ENCODE measurements at places on chromosomes 11 and 22.

GRCh38 chr11:62001450-62002191 is 34.2 kb upstream of the FTH1 start:
- peak; percentile 66 for DNase-seq

DNA sequence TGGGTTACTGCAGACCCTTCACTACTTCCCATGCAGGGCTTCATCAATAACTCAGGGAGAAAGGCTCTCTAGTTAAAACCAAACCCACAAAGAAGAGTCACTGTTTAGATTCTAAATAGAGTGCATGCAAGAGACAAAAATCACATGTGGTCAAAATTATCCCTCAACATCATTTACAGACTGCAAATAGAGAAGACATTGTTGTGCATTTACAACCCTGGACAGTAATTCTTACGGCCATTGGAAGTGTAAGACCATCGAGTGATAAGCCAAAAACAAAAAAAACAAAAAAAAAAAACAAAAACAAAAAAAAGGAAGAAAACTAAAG is 93.4 kb downstream of the RASSF10 start:
- no peak for DNase-seq

DNA sequence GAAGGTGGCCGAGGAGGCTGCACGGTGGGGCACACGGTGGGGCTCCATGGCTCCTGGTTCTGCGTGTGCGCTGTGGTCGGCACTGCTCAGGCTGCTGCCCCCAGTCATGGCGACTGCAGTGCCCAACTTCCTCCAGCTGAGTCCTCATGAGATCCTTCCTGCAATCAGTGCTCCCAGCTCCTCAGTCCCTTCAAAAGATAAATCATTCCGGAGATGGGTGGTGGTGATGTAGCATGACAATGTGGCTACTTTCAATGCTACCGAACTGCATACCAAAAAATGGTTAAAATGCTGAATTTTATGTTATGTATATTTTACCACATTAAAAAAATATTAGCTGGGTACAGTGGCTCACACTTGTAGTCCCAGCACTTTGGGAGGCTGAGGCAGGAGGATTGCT is 14.1 kb upstream of the VPREB1 start:
- no peak for DNase-seq

DNA sequence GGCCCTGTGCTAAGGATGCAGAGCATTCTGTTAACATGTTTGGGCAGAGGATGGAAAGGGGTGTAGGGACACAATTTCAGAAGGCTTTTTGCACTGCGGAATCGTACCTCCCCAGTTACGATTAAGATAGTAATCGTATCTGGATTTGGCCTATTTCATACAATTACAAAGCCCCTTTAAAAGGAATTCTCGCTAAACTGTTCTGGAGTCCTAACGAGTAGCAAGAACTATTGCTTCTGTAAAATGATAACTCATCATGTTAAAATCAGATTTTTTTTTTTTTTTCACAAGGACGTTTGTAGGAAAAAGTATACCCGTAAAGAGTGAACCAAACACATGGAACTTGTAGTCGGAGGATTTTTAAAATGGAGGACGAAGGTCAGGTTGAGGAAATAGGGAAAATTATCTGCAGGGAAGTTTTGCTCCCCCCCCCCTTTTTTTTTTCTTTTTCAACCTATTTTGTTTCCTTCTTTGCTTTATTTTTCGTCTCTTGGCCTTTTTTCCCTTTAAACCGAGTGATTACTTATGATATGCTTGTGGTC is 934 bp downstream of the HSD17B12 start:
- DNase-seq, result no peak

DNA sequence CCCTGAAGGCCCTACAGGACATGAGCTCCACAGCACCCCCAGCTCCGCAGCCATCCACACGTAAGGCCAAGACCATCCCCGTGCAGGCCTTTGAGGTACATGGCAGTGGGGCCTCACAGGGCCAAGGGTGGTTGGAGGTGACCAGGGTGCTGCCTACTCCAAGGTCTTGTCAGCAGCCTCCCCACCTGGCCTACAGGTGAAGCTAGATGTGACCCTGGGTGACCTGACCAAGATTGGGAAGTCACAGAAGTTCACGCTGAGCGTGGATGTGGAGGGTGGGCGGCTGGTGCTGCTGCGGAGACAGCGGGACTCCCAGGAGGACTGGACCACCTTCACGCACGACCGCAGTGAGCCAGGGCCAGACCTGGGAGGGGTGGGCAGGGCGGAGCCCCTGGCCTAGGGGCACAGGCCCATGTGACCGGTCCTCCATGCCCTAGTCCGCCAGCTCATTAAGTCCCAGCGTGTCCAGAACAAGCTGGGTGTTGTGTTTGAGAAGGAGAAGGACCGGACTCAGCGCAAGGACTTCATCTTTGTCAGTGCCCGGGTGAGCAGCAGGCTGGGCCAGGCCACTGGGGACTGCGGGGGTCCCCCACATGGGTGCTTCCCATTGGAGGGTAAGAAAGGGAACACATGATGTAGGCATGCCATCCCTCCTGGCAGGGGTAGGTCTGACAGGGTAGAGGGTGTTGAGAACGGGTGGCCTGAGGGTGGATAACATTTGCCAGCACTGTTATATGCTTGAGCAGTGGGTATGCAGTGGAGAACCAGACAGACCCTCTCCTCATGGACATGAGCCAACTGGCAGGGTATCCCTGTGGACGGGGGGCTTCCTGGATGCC is 5.6 kb downstream of the INPPL1 start:
- DNase-seq, result peak; percentile 54

DNA sequence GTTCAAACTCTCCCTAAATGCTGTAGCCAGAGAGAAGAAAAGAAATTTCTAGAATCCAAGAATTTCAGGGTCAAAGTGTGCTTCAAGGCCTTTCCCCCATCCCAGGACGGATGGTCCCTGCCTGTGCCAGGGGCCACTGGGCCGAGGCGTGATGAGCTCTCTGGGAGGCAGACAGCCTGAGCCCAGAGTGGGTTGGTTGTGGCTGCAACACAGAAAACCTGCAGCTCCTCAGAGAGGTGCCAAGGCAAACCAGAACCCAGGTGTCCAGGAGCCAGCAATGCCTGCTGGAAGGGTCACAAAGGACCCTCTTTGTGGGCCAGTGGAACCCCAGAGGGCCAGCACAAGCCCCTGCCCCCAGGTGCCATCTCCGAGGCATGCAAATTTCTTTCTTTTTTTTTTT is 2.6 kb upstream of the APOL6 start:
- DNase-seq, result no peak

GRCh38 chr11:104343578-104343977 is 179.6 kb upstream of the PDGFD start:
- DNase-seq, result no peak

DNA sequence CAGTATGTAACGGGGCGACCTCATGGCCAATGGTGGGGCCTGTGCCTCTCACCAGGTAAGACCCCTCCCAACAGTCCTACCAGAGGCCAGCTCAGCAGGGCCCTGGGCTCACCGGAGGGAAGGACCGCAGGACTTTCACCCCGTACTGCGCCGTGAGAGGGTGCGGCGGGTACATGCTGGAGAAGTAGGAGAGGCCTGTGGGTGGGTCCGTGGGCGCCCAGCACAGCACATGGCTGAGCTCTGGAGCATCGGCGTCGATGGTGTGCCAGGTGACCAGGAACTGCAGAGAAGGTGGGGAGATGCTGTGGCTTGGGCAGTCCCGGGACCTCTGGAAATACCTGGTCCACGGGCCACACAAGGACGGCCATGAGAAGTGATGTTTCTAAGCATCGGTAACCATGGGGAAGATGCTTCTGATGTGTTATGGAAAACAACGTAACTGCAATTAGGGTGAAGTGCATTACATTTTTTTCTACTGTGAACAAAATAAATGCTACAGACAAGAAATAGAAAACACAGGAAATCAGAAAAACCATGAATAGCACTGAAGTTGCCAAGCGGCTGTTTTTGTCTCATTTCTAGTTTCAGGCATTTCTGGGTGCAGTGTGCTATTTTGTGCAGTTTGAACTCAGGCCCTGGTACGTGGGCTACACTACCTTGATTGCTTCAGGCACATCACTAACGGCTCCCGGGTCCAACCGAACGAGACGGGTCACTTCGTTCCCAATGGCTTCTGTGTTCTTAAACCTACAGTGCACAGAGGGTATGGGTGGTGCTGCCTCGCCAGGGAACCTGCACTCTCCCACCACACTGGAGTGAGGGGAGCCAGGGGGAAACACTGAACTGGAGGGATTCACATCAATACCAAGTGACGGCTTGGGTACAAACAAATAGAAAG is 46.5 kb upstream of the SERPIND1 start:
- DNase-seq, result no peak

GRCh38 chr22:23563111-23563510 is 17.0 kb downstream of the IGLL1 start:
- DNase-seq, result no peak

DNA sequence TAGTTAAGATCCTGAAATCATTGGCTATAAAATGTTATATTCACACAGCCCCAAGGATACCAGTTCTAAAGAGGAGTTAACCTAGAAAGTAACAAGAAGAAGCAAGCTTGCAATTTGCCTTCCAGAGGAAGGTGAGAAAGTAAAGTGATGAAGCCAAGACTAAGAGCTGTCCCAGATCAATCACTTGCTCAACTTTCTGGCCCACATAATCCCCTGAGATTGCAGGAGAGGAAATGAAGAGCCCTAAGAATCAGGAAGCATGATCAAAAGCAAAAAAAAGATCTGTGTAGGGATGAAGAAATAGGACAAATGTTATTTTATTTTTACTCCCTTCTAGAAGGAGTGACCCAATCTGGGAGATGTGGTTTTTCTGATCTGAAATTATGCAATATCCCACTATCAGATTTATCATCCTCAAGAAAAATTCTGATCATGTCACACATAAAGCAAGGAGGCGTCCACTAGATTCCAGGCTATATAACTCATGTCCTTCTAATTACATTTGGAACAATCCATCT is 180.3 kb upstream of the GUCY1A2 start:
- no peak for DNase-seq

DNA sequence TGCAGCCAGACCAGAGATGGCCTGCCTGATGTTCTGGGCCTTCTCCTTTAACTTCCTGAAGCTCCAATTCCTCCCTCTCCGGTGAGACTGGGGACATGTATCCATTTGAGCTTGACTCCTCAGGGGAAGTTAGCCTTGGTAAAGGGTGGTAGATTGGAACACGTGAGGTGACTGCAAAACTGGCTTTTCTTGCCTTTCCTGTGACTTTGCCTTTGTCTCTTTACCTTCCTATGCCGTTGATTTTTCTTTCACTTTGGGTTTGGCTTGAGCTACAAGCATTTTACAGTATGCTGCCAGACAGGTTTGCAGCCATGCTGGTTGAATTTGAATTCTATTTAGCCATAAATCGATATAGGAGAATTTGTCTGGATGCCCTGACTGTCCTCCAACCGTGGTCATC is 16.8 kb upstream of the GLYATL1 start:
- no peak for DNase-seq

- DNase-seq, result no peak
Observed at GRCh38 chr11:18778468-18778867, 13.1 kb downstream of the PTPN5 start.

DNA sequence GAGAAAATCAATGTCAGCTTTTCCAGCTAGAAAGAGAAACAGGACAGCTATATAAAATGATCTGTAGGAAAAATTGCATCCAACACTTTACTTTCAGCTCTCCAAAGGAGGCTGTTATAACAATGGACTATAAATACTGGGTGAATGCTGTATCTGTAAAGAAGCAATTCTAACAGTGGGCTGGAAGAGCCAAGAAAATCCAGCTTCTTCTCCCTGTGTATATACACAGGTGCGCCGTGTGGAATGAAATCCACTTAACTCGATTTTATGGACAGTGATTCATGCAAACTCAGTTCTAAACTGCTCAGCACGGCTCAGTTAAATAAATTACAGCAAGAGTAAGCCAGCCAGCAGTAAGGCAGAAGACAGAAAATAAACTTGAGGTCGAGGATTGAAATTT is 32.5 kb upstream of the LMO2 start:
- DNase-seq, result no peak

DNA sequence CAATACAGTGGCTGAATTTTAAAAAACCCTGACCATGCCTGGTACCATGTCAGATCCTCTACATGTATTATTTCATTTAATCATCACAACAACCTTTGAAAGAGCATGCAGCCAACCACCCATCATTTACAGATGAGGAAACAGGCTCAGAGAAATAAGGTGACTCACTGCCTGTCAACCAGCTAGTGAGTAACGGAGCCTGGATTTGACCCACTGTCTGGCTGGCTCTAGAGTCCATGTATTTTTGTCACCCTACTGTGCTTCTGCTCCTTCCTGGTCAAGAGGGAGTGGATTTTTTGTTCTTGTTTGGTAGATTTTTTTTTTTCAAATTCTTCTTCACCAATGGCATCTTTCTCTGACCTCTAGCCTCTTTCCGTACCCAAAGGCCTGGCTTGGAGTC is 77.4 kb downstream of the CWC15 start:
- DNase-seq, result no peak

- DNase-seq, result peak; percentile 63
Observed at GRCh38 chr11:295351-296170, 3.8 kb downstream of the IFITM5 start.

DNA sequence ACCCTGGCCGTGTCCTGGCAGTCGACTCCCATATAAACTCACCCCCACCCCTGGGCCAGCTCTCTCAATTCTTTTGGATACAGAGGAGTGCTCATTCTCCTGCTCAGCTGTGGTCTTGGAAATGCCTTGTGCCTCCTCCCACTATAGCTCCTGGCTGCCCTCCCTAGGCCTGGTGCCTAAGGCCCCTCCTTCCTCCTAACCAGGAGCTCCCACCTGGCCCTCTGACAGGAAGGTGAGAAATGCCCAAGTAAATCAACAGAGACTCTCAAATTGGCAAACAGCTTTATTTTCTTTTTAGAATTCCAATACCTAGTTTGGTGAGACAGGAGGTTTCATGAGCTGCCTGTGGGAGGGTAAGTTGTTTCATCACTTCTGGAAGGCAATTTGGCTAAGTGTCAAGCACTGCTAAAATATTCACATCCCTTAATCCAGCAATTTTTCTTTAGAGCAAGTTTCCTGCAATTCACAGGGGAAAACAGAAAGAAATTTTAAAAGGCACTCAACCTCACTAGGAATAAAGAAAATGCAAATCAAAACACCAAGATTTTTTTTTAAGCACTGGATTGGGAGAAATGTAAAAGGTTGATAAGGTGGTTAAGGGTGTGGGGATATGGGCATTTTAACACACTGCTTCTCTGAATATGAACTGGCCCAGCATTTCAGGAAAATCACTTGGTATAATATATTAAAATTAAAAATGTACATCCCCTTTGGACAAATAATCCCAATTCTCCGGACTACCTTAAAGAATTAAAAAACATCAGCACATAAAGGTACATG is 209.7 kb upstream of the ARHGAP20 start:
- no peak for DNase-seq

GRCh38 chr22:20834206-20834605 is 24.4 kb downstream of the PI4KA start:
- no peak for DNase-seq

GRCh38 chr11:35425603-35426212 is 6.3 kb upstream of the SLC1A2 start:
- DNase-seq, result no peak

DNA sequence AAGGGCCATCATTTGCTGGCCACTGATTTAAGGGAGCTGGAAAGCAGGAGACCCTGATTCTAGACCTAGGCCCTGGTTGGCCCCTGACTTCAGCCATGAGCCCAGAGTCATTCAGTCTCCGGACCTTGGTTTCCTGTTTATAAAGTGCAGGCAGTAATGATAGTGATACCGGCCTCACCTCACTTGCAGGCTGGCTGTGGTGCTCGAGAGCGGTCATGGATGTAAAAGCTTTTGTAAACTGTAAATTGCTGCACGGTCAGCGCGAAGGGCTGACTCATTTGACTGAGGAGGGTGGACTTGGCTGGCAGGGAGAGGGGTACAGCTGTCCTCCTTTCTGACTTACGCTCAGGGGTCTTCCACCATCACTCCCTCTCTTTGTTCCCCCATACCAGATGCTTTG is 37.4 kb downstream of the FBLN1 start:
- no peak for DNase-seq

GRCh38 chr11:1303126-1303821 is 6.2 kb downstream of the TOLLIP start:
- peak; percentile 68 for DNase-seq

GRCh38 chr22:23182309-23183060 is 2.2 kb downstream of the BCR start:
- DNase-seq, result no peak

All from upper lobe of right lung (tissue), 1 donor.